ENCODE measurements at places on chromosomes 7 and 10.

- DNase-seq: no peak
Observed at GRCh38 chr10:12405342-12406320, 56.3 kb downstream of the CAMK1D start.

DNA sequence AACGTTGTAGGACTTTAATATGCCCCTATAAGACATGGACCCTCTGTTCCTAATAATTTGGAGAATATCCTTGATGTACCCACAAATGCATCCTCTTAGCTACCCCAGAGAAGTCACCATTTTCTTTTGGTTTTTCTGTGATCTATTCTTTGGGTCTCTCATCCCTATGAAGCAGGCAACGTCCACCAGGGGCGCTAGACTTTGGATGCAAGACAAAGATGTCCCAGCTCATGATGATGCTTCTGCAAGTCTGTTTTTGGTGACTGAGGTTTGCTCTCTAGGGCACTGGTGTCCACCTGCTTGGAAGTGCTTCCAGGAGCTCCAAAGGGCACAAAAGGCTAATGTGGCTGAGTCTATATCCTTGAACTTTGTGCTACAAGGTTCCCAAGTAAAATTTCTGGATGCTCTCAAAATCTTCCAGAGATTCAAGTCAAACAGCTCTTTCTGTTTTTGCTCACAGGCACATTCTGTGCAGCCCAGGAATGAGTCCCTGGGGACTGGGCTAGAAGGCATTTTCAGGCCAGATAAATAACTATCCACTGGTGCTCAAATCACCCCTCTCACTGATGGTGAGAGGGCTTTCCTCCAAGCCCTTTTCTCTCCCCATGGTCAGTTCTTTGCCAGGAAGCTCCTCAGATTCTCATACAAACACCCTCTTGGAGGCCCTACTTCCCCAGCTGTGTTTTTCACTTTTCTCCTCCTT is 166.4 kb downstream of the C7orf25 start:
- DNase-seq: no peak

DNA sequence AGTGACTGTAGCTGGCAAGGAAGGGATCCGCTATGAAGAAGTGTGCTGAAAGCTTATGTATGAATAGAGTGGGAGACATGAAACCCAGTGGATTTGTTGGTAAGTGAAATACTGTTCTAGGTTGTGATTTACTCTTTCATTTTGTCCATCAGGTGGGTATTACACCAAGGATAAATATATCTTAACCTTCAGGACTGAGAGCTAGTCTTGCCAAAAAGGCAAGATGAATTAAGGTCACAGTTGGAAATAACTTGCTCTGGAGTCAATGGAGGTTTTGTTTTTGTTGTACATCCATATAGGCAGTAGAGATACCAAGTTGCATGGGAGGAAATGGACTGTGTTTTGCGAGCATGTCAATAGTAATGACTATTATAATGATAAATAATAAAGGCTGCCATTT is 190.6 kb downstream of the TMEM178B start:
- DNase-seq: no peak

- peak; percentile 45 for DNase-seq
Observed at GRCh38 chr7:99928994-99929729, at the start of gene GJC3. Gene GJC3 (minus strand): TSS chr7:99929620. CDS start chr7:99929620, 0 bp downstream.

GRCh38 chr10:37972396-37972795 is 4.1 kb downstream of the ZNF25 start:
- no peak for DNase-seq

- DNase-seq: no peak
Observed at GRCh38 chr10:94205396-94205831, 157.3 kb downstream of the NOC3L start.

- no peak for DNase-seq
Observed at GRCh38 chr10:35300063-35300699, 36.1 kb upstream of the CCNY start.

DNA sequence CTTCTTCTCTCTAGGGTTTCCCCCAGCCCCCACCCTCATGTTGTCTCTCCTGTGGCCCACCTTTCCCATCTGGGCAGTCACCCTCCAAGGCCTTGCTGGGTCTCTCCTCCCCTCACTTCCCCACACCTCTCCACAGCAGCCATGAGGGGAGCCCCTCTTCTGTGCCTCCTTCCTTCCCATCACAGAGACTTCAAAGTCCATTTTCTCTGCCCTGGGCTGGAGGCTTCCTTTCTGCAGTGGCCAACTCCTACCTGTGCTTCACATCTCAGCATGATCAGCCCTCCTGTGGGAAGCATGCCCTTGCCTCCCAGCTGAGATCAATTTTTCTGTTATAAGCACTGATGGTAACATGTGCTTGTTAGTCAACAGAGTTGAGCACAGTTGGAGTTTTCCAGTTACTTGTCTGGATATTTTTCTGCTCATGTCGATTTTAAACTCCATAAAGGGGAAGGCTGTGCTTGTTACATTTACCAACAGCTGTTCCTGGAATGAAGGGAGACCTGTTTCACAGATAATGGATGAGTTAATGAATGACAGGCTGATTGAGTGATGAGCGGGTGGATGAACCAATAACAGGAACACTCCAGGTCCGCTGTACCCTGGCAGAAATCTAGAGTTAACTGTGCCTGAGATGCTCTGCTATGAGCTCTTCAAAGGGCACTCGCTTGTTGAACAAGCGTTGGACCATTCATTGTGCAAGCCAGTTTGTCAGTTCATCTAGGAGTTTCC is 71.4 kb upstream of the PRSS58 start:
- DNase-seq: no peak

GRCh38 chr7:50367100-50367499 is 62.6 kb downstream of the IKZF1 start:
- DNase-seq: no peak

DNA sequence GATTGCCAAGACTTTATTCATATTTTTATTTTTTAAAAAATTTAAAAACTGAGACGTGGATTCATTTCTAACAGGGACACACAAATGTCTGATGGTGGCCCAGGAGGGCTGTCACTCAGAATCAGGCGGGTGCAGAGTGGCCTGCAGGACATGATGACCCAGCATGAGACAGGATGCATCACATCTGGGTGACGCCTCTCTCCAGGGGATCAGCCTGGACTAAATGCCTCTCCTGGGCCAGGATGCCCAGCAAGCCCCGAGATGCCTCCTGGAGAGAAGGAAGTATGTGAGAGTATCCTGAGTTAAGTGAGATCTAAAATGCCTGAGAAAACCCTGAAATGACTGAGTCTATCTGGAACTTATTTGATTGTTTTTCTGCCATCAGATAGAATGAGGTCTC is 16.9 kb upstream of the MTURN start:
- DNase-seq: no peak

DNA sequence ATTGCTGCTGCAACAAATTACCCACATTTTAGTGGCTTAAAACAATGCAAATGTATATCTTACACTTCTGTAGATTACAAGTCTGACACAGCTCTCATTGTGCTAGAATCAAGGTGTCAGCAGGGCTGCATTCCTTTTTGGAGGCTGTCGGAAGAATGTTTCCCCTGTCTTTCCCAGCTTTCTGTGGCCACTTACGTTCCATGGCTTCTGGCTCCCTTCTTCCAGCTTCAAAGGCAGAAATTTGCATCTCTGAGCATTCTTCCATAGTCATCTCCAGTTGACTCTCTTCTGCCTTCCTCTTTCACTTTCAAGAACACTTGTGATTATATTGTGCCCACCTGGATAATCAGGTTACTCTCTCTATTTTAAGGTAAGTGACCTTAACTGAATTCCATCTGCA is 125.3 kb downstream of the GPR158 start:
- DNase-seq: no peak

Measured in activated T-cell treated with anti-CD3 and anti-CD28 coated beads, Interleukin-2, amount 50 U/mL, for 1 hour (primary cell).